ENCODE measurements at places on chromosomes 3 and 15. TPM values are rescaled to one million over a fixed set of nuclear protein-coding genes. Genes with fewer than 3 reads are reported as not detected.

DNA sequence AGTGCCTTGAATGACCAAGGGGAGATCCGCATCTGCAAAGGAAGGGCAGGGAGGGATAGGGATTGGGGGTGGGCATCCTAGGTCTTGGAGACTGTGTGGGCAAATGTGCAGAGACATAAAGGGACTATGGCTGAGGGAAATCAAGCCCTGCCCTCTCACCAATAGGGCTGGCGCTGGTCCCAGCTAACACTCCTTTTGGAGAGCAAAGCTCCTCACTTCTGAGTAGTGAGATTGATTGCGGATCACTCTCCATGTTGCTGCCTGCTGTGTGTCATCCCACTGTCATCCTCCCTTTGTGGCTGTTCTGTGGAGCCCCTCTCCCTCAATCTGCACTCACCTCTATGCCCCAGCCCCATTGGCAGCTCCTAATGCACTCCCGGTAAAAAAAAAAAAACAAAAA lies 2.2 kb upstream of the CELSR3 start:
- DNase-seq = no peak

DNA sequence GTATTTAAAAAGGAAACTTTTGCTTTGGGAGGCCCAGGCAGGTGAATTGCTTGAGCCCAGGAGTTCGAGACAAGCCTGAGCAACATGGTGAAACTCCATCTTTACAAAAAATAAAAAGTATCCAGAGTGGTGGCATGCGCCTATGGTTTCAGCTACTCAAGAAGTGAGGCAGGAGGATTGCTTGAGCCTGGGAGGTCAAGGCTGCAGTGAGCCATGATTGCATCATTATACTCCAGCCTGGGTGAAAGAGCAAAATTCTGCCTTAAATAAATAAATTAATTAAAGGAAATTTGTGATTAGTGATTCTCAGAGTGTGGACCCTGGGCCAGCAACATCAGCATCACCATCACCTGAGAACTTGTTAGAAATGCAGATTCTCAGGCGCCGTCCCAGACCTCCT lies 9.9 kb upstream of the COMMD4 start:
- no peak for DNase-seq

Gene CASR
- not detected for total RNA-seq

DNA sequence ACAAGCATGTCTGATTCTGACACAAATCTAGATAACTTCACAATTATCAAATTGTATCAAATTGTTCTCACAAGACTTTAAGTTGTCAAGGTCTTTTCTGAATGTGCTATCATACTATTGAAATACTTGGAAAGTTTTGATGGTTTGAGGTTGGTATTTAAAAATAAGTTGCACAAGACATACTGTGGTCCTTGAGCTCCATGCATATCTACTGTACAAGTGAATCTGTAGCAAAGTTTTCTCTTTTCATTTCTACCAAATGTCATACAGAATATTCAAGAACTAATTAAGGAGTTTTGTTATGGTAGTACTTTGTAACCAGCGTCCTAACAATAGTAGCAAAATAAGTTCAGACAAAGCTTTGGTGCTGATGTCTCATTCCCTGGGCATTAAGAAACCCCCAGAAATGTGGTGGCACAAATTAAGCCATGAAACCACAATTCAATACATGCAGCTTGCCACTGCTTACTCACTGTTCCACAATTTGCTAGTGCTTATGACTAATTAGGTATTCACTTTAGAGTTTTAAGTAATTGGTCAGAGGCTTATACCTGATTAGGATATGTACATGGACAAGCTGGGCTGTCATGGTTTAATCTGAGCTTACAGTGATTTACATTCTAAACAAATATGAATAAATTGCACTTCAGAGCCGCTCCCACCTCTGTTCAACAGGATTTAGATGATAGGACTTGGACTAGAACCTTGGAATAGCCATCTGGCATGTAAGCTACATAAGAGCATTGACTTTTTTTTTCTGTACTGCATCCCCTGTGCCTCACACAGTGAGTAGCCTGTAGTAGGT lies 8.8 kb downstream of the TBC1D23 start:
- DNase-seq = no peak

DNA sequence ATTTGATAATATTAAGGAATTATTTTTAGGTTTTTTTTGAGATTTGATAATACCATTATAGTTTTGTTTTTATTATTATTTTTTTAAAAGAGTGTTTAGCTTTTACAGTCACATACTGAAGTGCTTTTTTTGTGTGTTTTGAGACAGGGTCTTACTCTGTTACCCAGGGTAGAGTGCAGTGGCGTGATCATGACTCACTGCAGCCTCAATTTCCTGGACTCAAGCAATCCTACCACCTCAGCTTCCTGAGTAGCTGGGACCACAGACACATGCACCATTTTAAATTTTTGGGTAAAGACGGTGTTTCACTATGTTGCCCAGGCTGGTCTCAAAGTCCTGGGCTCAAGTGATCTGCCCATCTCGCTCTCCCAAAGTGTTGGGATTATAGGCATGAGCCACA lies 73.0 kb downstream of the SUMF1 start:
- DNase-seq = no peak

- DNase-seq = no peak
These were observed 48.7 kb downstream of the BCHE start for GRCh38 chr3:165788531-165788930.

DNA sequence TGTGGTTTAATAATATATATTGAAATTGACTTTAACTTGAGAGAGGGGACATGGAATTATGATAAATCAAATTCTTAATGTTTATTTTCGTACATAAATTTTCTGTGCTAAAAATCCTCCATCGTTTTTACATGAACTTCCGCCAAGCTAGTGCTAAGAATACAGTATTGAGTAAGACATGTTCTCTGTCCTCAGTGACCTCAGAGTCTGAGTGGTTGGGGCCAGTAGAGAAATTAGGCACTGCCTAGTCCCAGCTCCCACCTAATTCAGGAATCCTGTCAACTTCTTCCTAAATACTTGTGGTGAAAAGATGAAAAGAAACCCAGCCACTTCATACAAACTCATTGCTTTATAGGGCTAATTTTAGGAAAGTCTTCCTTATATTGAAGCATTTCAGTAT lies 110.3 kb downstream of the PPP2R3A start:
- DNase-seq = no peak

DNA sequence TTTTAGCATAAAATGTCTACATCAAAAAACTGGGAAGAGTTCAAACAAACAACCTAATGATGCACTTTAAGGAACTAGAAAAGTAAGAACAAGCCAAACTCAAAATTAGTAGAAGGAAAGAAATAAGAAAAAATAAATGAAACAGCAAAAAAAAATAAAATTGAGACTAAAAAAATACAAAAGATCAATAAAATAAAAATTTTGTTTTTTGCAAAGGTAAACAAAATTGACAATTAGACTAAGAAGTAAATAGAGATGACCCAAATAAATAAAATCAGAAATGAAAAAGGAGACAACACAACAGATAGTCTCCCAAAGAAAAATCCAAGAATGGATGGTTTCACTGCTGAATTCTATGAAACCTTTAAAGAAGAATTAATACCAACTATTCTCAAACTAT lies 89.6 kb upstream of the MME start:
- no peak for DNase-seq

DNA sequence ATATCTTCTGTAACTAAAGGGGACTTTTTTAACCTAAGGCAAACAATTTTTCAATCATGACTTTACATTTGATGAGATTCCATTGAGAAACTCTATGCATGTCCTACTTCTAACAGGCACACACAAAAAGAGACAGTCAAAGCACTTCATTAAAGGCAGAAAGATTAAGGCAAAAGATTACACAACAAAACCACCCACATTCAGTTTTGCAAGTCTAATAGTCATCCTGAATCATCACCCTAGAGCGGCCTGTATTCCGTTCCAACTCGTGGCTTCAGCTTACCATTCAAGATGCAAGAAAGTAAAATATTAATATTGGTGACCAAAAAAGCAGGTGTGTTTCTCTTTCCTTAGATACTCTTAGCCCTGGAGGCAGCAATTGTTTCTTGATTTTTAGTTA lies 205.9 kb downstream of the P3H2 start:
- no peak for DNase-seq

Gene PSTPIP1
- total RNA-seq = not detected

Gene GRK7
- 0.10 TPM for total RNA-seq

DNA sequence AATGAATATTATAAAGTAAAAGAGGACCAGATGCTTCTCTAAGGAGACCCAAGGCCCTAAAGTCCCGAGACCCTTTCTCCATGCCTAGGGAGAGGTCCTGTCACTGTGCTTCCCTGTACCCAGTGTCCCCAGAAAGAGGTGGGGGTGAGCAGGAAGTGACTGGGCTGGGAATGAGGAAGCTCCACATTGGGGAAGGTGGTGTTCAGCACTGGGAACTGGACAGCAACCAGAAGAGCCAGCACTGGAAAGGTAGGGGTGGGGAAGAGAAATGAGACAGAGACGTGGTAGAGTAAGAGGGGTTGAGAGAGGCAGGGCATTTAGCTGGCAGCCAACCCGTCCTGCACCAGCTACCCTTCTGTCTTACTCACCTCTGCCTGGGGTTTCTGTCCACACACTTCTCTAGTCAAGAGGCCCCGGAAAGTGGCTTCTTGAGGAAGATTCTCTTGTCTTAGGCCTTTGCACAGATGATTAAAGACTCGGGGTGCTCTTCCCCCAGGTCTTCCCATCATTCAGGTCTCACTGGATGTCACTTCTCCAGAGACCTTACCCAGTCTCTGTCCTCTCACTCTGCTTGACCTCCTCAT lies 12.2 kb downstream of the RRP9 start:
- no peak for DNase-seq

DNA sequence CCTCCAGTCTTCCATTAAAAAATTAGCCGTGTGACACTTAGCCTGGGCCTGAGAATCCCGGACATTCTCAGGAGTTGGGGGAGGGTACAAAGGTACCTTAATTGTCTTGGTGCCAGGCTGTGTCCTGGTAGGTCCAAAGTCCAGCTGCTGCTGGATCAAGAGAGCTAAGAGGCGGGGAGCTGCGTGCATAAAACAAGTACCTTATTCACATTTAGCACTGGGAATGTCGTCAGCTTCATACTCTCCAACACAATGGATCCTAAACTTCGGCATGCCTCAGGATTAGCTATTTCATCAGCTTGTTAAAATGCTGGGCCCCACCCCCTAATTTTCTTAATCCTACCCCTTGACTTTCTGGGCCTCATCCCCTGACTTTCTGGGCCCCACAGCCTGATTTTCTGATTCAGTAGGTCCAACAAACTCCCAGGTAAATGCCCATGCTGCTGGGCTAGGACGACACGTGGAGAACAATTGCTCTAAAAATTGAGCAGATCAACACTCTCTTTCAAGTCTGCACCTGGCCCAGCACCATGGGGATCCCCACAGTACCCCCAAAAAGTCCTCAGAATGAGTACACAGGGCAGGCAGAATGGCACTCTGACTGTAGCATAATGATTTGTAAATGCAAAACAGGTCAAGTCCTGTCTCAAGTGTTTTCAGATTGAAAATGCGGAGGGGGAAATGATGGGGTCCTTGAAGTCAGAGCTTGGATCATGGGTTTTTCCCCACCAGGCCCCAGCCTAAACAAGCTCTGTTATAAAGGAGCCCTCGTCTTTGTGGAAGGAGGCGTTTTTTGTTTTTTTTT lies 5.6 kb upstream of the AEN start:
- no peak for DNase-seq

Gene UBXN7
- total RNA-seq = 71.7 TPM

DNA sequence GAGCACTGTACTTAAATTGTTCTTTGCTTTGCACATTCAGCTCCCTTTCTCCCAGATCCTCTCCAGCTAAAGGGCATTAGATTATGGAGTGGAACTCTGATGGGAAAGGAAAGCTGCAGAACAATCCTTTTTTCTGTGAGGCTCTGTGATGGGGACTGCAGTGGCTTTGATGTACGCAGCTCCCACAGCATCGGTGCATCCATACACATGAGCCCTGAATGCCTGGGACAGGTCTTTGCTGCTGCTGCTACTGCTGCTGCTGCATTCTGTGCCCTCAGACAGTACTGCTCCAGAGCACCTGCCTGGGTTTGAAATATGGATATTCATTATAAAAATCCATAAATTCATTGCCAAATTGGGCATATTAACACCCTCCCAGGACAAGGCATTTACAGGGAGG lies 164.4 kb downstream of the WDR76 start:
- DNase-seq = no peak

Gene KIF7
- 6.4 TPM for total RNA-seq

- no peak for DNase-seq
These were observed 186.1 kb upstream of the CGNL1 start for GRCh38 chr15:57190208-57190607.

Gene NANOGP8
- 0.64 TPM for total RNA-seq

DNA sequence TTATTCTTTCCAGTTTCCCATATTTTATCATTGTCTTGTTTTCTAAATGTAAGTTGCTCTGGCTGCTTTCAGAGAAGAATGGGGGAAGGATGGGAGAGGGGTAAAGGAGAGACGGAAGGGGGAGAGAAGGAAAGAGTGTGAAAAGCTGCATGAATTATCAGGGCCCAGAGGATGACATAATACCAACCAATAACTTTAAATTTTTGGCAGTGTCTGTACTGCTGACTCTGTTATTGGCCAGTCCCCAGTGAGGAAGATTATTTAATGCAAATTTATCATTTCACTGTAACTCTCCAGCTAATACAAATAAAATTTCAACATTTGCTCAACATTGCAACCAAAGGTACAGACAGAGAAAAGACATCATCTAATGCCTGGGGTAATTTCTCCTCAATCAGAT lies 551.7 kb upstream of the CFAP20DC start:
- DNase-seq = no peak

Gene CHRNA7
- total RNA-seq = 2.3 TPM

DNA sequence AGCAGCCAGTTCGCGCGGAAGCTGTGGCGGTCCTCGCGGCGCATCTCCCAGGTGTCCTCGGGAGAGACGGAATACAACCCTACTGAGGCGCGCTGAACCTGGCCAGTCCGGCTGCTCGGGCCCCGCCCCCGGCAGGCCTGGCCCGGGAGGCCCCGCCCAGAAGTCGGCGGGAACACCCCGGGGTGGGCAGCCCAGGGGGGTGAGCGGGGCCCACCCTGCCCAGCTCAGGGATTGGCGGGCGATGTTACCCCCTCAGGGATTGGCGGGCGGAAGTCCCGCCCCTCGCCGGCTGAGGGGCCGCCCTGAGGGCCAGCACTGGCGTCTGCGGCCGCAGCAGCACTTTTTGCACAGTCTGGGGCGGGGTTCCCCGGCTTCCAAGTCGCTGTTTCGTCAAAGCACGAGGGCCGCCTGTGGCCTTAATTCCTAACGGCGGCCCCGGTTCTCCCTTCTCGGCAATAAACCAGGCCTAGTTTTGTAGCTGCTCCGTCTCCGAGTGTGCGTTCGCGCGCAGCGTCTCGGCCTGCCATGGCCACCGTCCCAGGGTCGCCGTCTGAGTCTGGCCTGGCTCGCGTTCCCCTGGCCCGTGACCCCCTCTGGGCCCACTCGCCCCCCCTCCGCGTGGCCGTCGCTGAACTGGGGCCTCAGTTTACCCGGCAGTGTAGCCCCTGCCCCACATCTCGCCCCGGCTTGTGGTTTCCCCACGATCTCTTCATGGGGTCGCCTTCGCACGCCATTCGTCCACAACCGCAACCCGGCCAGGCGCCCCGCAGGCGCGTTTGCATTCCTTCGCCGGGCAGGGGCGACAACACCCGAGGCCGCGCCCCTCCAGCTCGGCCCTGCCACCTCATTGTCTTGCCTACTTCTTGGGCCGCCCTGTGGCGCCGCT lies 30.0 kb downstream of the NBEAL2 start:
- DNase-seq = peak; percentile 73

All from endothelial cell (in vitro differentiated cells).